ENCODE measurements at places on chromosomes 7 and 10.

GRCh38 chr10:19702215-19702614 lies 114.0 kb upstream of the PLXDC2 start:
- DNase-seq = no peak

- DNase-seq = peak; percentile 40
Observed at GRCh38 chr10:129030996-129031843, 435.8 kb upstream of the MGMT start.

DNA sequence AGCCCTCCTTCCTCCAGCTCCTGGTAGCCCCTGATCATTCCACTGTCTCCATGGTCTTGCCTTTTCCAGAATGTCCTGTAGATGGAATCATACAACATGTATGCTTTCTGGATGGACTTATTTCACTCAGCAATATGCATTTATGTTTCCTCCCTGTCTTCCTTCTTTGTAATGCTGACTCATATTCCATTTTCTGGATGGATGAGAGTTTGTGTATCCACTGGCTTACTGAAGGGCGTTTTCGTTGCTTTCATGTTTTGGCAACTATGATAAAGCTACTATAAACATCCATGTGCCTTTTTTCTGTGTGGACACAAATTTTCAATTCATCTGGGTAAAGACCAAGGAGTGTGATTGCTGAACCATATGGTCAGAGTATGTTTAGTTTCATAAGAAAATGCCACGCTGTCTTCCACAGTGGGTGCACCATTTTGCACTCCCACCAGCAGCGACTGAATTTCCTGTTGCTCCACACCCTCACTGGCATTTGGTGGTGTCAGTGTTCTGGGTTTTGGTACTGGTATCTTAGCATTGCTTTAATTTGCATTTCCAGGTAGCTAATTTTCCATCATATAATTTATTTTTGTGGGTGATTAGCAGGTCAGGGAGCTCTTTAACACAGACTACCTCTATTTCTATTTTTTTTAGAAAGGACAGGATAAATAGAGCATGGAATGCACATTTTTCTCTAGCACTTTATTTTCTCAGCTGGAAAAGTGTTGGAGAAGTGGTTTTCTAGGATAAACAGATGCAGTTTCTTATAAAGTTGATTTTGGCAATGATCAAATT lies 252.2 kb downstream of the WDR37 start:
- no peak for DNase-seq

- DNase-seq = no peak
Observed at GRCh38 chr7:11415101-11415500, 416.9 kb downstream of the THSD7A start.

DNA sequence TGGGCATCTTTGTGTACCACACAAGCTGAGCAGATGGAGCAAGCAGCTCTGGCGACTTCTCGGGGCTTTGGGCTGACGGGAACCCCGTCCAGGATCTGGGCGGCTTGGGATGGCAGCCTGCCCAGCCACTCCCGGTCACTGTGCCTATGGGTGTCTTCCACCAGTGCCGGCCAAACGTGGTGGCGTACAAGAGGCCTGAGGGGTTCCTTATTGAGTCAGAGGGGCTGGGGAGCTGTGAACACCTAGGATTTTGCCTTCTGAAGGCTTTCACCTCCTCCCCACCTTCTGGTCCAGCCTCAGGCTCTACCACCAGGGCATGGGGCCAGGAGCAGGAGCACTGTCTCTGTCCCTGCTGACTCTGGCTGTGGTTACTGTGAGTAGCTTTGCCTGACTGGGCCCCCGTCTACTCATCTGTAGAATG lies 71.8 kb upstream of the PPIF start:
- no peak for DNase-seq

Data from SK-N-DZ (cell line).